Right lobe of liver (tissue), 6 donors: ENCODE measurements at places on chromosomes 5 and 9. TPM values are rescaled to one million over a fixed set of nuclear protein-coding genes. Genes with fewer than 3 reads are reported as not detected.

Gene FAXDC2
- total RNA-seq = 98.1 TPM

Gene PRLR
- 11.7 TPM for total RNA-seq

Gene ADAMTS13
- 27.7 TPM for total RNA-seq

- no peaks in the 10 kb centered on the region for H3K36me3 ChIP-seq
- peak overlapping the region; percentile 1 for H3K27ac ChIP-seq
- H3K4me1 ChIP-seq = peaks cover 25% of the 10 kb centered on the region
- no peaks in the 10 kb centered on the region for H3K27me3 ChIP-seq
Observed at GRCh38 chr9:14277244-14277643, 36.7 kb downstream of the NFIB start.

GRCh38 chr5:40391642-40392041 is 288.1 kb upstream of the PTGER4 start:
- no peak overlapping the region for H3K27ac ChIP-seq
- no peak for DNase-seq
- no peaks in the 10 kb centered on the region for H3K27me3 ChIP-seq
- H3K4me3 ChIP-seq = no peak overlapping the region
- H3K36me3 ChIP-seq = no peaks in the 10 kb centered on the region

DNA sequence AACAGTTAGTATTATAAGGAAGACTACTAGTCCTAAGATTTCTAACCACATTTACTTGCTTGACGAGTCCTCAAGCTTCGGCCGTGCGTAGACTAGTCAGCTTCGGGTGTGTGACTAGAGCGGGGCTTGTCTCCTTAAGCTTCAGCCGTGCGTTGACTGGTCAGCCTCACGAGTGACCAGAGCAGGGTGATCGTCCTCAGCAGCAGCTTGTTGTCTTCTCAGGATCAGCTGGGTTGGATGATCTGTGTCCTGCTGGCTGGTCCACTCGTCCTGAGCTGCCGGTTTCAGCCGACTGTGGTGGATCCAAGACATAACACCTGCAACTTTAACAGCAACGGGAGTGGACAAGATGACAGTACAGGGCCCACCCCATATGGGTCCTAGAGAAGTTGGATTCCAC is 16.7 kb downstream of the CEL start:
- peak; percentile 26 for DNase-seq
- H3K4me3 ChIP-seq = no peak overlapping the region
- no peaks in the 10 kb centered on the region for H3K27me3 ChIP-seq

GRCh38 chr5:1842004-1842819 is 40.5 kb downstream of the IRX4 start:
- H3K4me1 ChIP-seq = no peaks in the 10 kb centered on the region
- H3K4me3 ChIP-seq = no peak overlapping the region
- no peak for DNase-seq
- no peaks in the 10 kb centered on the region for H3K36me3 ChIP-seq
